CD4-positive, alpha-beta T cell treated with Interleukin-21 for 1 hour (primary cell): ENCODE measurements at places on chromosomes 5 and 9.

GRCh38 chr5:16888694-16889124 lies 47.4 kb downstream of the MYO10 start:
- DNase-seq, result no peak

- DNase-seq, result no peak
Observed at GRCh38 chr9:136021171-136021871, 60.1 kb upstream of the UBAC1 start.

DNA sequence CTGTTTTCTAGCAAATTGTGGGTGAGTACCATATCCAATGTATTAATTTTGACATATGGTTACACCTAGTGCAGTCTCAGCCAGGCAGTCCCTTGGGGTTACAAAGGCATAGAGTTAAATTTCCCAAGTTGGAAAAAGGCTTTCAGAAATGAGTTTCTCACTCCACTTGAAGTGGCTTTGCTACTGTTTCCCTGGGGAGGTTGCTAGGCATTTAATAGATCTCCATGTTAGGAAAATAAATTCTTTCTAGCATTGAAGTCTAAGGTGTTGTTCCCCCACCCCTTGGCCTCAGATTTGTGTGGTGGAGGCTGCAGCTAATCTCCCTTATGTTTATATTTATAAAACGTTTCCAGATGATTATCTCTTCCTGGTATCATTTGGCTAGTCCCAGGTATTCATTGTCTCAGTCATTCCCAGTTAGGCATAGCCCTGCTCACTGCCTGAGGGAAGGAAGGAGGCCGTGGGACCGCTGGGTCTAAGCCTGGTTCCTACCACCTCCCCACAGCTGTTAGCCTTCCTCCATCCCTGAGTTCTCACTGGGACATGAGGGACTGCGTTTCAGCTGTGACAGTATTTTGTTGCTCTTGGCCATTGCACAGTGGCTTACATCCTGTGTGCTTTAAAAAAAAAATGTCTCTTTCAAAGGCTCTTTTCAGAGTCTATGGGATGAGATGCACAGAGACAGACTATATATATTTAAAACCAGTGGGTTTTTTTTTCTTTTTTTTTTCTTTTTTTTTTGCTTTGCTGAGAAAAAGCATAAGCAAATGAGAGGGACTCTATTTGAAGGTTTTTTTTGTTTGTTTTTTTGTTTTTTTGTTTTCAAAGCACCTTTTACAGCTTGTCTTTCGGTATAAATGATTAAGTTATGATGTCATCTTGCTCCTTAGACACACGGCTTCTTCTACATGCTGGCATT lies 121.5 kb downstream of the MAST4 start:
- no peak for DNase-seq

DNA sequence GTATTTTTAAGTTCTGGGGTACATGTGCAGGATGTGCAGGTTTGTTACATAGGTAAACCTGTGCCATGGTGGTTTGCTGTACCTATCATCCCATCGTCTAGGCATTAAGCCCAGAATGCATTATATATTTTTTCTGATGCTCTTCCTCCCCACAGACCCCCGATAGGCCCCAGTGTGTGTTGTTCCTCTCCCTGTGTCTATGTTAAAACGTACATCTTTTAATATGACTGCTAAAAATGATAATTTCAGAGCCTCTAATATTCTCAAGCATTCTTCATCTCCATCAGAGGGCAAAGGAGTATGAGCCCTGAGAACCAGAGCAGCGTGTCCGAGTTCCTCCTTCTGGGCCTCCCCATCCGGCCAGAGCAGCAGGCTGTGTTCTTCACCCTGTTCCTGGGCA lies at the start of gene OR1J2:
Gene OR1J2 (plus strand): TSS at position 301 of the 400 bp plus-strand sequence. CDS start 0 bp downstream, at position 301.
- no peak for DNase-seq
